ENCODE measurements at places on chromosomes 2 and 18.

DNA sequence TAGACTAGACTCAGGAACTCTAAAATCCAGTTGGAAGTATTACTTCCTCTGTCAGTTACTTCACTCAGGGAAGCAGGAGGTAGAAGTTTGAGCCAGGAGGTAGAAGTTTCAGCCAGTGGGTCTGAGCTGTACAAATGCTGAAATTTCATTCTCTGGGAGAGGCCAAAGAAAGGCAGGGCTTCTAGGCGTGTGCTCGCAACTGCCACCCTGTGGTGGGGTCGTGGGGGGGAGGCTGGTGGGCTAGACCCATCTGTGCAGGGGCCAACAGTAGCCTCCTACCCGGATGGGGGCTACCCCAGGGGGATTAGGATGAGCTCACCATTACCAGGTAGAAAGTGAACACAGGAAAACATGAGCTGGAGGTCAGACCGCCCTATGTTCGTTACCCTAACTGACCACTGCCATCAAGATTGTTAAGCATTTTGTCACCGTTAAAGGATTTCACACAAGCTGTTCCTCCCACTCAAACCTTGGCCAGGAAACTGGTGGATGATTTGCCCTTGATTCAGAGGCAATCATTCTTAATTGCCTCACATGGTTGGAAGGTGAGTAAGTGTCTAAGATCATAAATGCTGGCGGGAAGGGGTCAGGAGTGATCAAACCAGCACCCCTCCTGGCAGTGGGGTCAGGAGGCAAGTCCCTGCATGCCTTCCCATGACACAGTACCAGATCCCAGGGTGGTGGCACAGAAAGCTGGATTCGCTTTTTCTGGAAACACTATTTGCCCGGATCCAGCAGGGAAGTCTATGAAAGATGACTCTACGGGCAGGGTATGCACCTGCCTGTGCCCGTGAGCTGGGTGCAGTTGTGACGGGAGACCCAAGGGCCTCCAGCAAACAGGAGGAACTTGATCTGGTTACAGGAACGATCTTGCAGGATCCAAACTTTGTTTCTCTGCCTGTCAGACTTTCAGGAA lies 5.2 kb upstream of the FHL2 start:
- peak; percentile 57 for DNase-seq

- no peak for DNase-seq
Observed at GRCh38 chr2:13662055-13662454, 945.3 kb downstream of the TRIB2 start.

- DNase-seq: no peak
Observed at GRCh38 chr18:34458410-34458977, 233.8 kb upstream of the NOL4 start.

- DNase-seq: no peak
Observed at GRCh38 chr2:195575879-195576401, 81.1 kb upstream of the SLC39A10 start.

GRCh38 chr2:52919673-52920072 lies 847.9 kb upstream of the CHAC2 start:
- DNase-seq: no peak

DNA sequence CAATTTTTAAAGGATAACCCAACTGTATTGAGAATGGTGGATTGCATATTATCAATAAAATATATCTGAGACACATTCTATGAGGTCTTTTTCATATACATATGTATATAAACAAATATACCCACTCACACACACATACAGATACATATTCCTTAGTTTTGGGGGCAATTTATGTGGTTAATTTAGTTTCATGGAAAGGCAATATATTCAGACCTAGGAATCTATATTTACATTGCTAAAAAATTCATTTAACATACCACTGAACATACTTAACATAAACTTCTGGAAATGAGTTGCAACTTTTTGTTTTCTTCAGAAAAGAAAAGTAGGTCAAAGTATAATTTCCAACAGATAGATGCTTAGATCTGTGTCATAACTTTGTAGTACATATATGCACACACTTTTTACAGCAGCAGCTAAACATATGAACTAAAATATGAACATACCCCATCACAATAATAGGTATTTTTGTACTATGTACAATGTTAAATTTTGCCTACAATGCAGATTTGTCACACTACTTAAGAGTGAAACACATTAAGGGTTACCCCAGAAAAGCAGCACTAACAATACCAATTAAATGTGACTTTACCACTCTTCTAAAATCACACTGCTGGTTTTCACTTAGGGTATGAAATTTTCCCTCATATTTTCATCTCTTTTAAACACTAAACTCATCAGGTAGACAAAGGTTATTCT lies 23.0 kb downstream of the HEATR5B start:
- no peak for DNase-seq

GRCh38 chr2:128513116-128513960 lies 194.7 kb upstream of the HS6ST1 start:
- no peak for DNase-seq

DNA sequence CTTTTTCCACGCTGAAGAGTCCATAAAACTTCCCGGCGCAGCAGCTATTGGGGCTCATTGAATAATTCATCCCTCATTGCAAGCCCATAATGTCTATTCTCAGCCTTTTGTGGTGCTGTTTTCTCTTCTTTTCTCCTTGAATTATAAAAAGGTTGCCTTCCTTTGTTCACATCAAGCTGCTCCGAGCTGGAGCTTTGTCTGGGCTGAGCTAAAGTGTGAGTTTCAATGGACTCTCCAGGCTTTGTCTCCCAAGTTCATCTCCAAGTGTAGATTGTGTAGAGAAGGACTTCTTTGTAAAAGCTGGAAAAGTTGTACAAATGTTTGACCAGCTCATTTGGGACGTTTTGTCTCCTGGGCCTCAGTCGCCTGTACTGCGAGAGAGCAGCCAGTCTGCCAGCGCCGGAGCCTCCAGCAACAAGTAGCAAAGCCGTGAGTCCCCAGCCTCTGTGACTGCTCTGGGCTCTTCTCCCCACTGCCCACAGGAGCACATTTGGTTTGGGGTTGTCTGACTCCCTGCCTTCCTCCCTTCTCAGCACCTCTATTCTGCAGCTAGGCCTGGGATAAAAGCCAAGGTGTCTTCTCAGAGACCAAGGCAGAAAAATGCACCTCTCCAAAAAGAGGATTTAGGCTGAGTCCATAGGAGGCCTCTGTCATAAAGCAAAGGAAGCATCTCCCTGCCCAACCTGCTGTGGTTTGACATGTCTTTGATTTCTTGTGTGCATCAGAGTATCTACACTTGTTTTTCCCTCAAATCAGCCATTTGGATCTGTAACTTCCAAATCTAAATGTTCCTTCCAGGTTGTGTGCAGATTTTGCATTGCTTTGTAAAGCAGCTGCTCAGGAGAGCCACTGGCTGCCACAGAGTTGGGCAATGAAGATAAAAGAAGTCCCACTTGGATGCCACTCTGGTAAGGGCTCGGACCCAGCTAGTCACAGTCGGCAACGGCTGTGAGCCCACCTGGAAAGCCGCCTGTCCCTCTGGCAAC lies 6.4 kb downstream of the PAX3 start:
- DNase-seq: no peak

DNA sequence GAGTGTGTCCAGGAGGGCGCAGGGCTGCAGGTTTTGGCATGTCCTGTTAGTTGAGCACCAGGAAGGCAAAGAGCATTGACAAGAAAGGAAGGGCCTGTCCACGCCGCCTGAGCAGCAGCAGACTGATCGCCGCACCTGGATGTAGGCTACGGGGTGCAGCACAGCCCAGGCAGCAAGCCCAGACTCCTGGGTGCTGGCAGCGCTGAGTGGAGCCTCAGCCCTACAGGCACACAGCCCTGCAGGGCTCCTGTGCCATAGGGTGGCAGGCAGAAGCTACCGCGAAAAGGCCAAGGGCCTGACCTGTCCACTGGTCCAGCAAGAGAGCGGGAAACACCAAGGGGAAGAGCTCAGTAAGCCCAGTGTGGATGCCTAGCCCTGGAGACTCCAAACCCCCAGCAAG lies 198.0 kb downstream of the HDAC4 start:
- DNase-seq: peak; percentile 28

GRCh38 chr2:217983276-217984233 lies 19.2 kb downstream of the TNS1 start:
- DNase-seq: no peak

DNA sequence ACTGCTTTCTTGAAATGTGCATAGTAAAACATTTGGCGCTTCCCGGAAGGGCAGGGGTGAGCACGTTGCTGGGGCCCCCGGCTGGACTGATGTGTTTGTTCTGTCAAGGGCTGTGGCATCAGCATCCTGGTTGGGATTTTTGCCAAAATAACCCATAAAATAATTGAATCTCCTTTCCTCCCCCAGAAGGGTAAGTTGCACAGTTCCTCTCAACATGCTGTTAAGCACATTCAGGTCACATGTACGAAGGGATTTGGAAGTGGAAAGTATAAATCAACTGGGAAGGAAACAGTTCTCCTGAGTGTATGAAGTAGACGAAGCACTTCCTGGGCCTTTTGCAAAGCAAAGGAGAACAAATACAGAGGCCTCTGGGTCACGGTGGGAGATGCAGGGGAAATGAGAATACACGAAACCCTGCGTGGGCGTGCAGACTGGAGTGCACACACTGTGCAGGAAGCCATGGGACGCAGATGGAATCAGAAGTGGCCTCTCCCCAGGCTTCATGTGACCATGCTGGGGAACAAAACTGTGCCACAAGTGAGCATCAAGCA lies 183.9 kb downstream of the LPIN1 start:
- DNase-seq: peak; percentile 73

DNA sequence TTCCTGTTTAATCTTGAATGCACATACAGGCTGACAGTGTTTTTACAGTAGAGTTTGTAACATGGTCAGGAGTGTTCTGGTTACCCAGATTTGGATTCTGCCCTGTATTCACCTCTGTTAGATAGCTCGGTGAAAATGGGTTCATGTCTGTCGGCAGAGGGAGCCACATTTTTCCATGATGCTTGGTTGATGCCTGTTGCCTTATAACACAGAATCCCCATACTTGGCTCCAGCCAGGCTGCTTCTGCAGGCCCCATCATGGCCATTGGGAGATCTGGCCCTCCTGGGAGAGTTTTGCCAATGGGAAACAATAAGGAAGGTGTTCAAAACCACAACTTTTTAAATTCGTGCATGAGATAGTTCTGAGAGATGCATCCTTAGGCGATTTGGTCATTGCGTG lies 78.1 kb downstream of the WDSUB1 start:
- no peak for DNase-seq

DNA sequence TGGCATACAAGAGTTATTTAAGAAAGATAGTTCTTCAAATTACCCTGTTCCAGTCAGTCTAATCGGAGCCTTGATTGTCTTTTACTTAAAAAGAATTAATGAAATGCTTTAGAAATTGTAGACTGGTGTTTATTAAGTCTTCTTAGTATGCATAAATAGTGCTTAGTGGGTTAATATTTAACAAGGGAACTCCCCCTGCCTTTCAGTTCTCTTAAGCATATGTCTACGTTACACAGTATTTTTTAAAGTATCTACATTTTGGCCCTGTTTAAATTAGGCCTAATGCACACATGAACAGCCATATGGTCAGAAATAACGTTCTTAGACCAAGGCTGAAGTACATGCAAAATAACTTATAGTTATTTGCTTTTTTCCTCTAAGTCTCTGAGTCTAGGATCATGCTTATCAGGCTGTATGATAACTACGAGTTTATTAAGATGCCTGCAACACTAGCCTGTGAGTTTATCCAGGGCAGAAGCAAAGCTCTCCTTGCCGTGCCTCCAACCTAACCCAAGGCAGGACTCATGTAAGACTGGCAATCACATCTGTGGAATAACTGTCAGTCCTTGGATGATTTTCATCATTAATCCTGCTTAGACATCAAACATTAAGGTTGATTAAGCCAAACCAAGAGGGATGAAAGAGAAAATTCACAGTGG lies 6.7 kb downstream of the BCL2 start:
- no peak for DNase-seq

DNA sequence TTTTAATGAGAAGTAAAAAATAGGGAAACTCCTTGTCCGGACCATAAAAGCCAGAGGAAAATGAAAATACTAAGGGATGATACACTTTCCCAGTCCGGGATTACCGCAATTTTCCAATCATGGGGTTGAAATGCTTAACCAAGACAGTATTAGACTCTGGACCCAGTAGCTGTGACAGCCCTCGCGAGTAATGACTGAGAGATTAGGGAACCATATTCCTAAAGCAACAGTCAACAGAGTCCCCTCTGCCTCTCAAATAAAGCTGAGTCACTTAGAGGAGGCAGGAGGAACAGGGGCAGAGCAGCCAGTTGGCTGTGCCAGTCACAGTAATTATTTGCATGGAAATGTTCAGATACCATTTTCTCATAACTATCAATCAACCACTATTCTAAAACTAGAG lies 34.8 kb downstream of the GPATCH11 start:
- DNase-seq: no peak

- DNase-seq: no peak
Observed at GRCh38 chr2:54479424-54479823, 23.3 kb downstream of the SPTBN1 start.

DNA sequence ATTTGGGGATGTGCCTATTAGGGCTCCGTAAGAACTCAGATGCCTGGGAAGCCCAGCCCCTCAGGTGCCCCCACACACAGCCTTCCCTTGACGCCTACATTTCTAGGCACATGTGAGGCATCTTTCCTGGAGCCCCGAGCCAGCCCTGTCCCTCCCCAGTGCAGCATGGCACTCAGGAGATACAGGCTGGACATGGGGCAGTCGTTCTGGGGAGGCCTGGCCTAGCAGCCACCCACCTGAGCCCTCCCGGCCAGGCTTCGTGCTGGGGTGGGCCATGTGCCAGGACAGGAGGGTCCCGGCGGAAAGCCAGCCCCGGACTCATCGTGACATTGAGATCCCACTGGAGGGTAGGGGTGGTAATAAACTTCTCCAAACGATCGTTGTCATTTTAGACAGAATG lies 15.2 kb downstream of the BOK start:
- DNase-seq: peak; percentile 32

- no peak for DNase-seq
Observed at GRCh38 chr2:166293984-166294383, 81.8 kb downstream of the SCN9A start.

DNA sequence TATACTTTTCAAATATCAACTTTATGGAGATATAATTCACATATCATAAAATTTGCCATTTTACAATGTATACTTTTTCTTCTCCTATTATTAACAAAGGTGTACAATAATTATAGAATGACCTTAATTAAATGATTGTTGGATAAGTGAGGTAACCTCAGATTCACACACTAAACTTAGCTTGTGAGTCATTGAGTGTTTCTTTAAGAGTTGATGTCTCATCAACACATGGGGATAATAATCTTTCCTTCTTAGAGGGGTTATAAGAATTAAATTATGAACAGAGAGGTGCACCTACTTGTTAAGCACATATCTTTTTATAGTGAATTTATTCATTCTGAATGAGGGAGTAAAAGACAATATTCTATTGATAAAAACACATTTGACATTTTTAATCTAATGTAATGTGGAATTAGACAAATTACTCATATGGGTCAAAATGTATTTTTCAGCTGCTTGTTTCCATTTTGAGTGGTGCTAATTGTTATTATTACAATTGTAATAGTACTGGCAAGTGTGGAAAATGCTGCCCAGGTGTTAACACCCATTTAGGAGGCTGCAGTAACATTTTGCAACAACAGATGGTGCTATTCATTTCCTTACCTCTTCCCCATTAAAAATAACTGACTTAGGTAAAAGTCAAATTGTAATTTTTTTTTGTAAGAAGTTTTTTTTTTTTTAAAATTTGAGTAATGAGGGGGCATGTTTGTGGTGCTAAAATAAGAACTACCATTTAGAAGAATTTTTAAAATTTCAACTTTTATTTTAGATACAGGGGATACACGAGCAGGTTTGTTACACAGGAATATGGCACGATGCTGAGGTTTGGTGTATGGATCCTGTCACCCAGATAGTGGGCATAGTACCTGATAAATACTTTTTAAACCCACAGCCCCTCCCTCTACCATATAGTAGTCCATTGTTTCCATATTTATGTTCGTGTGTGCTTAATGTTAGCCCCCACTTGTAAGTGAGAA lies 32.1 kb upstream of the DYNAP start:
- DNase-seq: no peak
